ENCODE measurements at places on chromosomes 11 and 22.

- no peak for DNase-seq
These were observed 46.1 kb downstream of the LARGE1 start for GRCh38 chr22:33874206-33874605.

- peak; percentile 82 for DNase-seq
These were observed 415.1 kb downstream of the ETS1 start for GRCh38 chr11:128172046-128172878.

GRCh38 chr22:19497245-19497644 is 17.5 kb downstream of the CDC45 start:
- DNase-seq: no peak

GRCh38 chr11:8338138-8338537 is 74.5 kb upstream of the LMO1 start:
- DNase-seq: no peak

- no peak for DNase-seq
These were observed 113.4 kb downstream of the ZBTB16 start for GRCh38 chr11:114172871-114173444.

- DNase-seq: no peak
These were observed 115.2 kb upstream of the TIMP3 start for GRCh38 chr22:32686354-32686753.

Data from activated naive CD4-positive, alpha-beta T cell (primary cell).